Heart left ventricle (tissue), 16 donors: ENCODE measurements at places on chromosomes 7 and 10. TPM values are rescaled to one million over a fixed set of nuclear protein-coding genes. Genes with fewer than 3 reads are reported as not detected.

GRCh38 chr7:27615420-27616185 lies 47.1 kb downstream of the HIBADH start:
- H3K27me3 ChIP-seq: no peaks in the 10 kb centered on the region
- no peak for DNase-seq
- no peak overlapping the region for H3K27ac ChIP-seq
- no peak overlapping the region for H3K4me3 ChIP-seq
- H3K4me1 ChIP-seq: no peaks in the 10 kb centered on the region

DNA sequence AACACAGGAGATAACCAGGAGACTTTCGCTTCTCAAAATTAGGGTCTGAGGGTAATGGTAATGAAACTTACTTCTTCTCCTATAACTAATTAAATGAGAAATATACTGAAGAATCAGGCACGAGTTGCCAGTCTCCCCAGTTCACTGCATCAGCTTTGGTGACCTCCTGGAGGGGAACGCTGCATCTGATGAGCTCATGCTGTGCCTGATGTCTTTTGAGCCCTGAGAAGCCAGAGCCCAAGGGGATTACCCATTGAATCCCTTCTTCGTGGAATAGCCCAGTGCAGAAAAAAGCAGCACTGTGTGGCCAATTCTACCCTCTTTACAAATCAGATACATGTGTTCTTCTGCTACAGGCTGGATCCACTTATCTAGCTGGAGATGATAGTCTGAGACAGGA lies 45.1 kb downstream of the CYP2C9 start:
- no peaks in the 10 kb centered on the region for H3K36me3 ChIP-seq
- H3K27ac ChIP-seq: no peak overlapping the region
- H3K4me3 ChIP-seq: no peak overlapping the region

DNA sequence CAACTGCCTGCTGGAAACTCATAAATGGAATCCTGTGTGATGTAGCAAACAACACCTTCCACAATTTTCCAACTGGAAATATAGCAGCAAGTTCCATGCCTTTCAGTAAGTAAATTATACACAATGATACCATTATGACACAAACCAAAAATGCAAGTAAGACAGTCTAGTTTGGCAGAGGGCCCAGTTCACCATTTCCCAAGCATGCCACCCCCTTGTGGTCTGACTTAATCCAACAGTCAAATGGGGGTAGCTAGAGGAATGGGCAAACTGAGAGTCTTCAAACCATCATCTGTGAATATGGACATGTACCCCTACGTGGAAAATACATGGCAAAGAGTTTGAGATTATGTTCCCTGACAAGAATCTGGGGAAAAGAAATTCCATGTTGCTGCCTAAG lies 137.6 kb upstream of the VWC2 start:
- H3K36me3 ChIP-seq: no peaks in the 10 kb centered on the region
- no peak for DNase-seq
- H3K4me3 ChIP-seq: no peak overlapping the region
- no peak overlapping the region for H3K27ac ChIP-seq
- no peaks in the 10 kb centered on the region for H3K27me3 ChIP-seq

Gene POLR2J2
- total RNA-seq: 4.8 TPM

Gene ABCC2
- 0.26 TPM for total RNA-seq

Gene SKAP2
- 8.8 TPM for total RNA-seq

Gene DGKI
- 0.40 TPM for total RNA-seq

Gene NOS3
- 17.6 TPM for total RNA-seq
